ELF-1 (cell line): ENCODE measurements at places on chromosomes 3 and 15.

DNA sequence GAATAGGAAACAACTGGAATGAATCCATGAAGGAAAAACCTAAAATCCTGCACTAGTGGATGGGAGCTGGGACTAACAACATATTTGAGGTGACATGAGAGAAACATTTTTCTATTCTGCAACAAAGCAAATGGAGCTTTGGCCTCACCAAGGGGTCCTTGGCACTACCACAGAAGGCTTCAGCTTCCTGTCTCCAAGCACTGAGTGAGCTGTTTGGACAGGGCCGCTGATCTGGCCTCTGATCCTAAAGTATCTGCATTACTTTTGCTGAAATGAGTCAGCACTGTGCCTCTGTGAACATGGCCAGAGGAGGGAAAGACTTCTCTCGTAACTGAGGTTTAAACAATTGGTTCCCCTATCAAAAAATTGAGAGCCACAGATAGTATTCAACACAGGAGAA lies 9.0 kb downstream of the ARPP21 start:
- no peak for DNase-seq

DNA sequence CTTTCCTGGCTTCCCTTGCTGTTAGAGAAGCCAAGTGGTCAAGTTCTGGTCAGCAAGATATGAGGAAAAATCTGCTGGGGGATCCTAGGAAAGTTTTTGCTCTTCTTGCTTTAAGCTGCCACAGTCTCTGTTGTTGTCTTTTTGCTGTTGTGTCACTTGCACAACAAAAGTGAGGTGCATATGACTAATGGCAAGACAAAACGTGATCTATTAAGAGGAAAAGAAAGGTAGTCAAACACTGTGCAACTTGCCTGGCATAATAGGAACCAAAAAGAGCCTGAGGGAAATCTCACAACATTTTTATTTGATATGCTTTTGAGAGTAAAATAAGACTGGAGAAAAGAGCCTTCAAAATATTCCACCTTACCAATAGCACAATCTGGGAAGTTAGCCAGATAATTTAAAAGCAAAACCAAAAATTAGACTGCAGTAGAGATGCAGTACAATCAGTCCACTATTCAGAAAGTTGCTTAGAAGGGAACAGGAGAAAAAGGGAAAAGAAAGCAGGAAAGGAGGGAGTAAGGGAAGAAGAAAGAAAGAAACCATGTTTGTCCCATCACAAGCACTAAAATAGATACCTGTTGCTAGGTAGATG lies 110.0 kb upstream of the SLC4A7 start:
- no peak for DNase-seq

DNA sequence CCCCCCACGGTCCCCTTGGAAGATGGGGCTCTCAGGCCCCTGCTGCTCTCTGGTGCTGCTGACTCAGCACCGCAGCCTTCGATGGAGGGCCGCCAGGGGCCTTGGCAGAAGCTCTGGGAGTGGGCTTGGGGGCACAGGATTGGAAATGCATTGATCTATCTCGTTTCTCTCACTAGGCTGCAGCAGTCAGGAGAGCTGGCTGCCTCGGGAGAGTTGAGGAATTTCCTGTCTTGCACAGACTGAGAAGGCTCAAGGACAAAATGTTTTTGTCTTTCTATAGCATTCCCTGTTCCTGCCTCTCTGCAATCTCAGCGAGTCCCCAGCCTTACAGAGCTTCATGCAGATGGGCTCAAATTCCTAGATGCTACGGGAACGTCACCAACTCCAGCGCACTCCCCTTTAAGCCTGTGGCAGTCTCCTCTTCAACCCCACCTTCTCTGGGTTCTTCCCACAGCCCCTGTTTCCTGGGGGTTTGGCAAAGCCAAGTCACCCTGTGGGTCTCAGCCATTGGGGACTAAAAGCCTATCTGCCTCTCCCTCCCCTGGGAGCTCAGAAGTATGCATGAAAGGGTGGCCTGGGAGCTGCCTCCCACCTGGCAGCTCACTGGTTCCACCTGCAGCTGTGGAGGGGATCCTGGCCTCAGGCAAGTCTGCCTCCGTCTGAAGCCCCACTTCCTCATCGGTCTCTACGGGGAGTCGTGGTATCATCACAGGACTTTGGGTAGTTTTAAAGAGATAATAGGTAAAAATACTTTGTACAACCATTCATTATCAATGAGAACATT lies 127.4 kb upstream of the HACD2 start:
- DNase-seq: peak; percentile 22

GRCh38 chr3:23867838-23868237 lies 49.0 kb downstream of the NKIRAS1 start:
- no peak for DNase-seq

DNA sequence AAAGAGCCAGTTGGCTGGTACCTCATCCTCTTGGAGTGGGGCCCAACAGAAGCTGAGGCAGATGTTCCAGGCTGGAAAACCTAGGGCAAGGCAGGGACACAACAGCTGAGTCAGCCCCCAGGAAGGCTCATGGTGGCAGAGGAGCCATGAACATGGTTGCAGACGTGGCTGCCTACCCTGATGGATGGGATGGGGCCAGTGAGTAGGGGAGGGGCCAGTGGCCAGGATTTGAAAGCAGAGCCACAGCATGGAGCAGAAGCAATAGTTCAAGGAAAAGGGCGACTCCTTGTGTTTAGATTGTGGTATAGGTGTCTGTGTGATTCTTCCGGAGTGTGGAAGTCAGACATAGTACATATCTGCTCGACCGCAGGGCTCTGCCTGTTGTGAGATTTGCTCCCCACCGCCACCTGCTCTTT lies 24.2 kb downstream of the PXYLP1 start:
- DNase-seq: peak; percentile 80

DNA sequence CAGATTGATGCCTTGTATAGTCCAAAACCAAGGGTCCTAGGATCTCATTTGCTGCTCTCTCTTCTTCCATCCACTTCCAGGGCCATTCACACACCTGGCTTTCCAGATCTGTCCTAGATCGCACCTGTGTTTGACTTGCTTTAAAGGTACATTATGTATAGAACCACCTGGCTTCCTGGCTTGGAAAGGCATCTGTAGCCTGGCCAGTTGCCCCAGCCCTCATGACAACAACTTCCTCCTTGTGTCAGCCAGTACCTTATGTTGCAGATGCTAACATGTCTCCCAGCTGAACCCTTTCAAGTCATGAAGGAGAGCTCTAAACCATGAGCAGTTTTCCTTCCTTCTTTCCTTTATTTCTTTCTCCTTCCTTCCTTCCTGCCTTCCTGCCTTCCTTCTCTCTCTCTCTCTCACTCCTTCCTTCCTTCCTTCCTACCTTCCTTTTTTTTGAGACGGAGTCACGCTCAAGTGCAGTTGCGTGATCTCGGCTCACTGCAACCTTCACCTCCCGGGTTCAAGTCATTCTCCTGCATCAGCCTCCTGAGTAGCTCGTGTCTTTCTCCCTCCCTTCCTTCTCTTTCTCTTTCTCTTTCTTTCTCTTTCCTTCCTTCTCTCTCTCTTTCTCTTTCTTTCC lies 2.5 kb upstream of the HTR3C start:
- no peak for DNase-seq

GRCh38 chr3:30694148-30694547 lies 87.7 kb downstream of the TGFBR2 start:
- DNase-seq: no peak

GRCh38 chr3:183825456-183826161 lies at the start of gene MAP6D1:
MAP6D1 (minus strand) TSS chr3:183825577; CDS start chr3:183825547, 30 bp downstream.
- DNase-seq: peak; percentile 86
